ENCODE measurements at places on chromosomes 3 and 15.

DNA sequence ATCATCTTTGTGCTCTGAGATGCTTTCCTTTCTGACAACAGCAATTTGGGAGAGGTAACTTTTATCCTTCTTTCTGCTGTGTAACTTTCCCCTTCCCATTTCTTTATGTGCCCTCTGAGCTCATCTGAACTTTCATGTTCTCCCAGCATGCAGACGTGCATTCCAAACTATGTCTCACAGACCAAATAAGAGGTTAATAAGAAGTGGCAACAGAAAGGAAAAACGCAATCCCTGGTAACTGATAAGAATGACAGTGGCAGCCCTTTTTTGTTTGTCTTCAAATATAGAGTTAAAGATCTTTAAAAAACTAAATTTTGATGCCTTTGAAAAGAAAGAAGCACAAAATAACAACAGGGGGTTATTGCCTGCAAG is 533.4 kb downstream of the FOXP1 start:
- DNase-seq, result no peak

GRCh38 chr15:62071711-62072308 is 5.0 kb downstream of the C2CD4A start:
- peak; percentile 7 for DNase-seq

DNA sequence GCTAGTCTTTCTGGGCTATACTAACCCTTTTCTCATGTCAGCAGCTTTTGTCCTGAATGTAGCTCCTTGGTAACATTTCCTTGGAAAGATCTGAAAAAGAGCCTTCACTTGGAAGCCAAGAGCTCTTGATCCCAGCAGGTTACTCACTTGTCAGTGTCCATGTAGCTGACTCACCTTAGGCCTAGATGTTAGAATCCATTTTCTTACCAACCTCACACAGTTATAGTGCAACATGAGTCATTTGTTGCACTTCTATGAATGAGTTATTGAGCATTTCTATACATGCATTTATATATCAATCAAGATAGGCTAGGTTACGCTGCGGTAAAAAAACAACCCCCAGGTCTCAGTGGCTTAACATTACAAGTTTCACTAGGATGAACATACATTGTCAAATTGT is 106.8 kb upstream of the SLC7A14 start:
- DNase-seq, result no peak

DNA sequence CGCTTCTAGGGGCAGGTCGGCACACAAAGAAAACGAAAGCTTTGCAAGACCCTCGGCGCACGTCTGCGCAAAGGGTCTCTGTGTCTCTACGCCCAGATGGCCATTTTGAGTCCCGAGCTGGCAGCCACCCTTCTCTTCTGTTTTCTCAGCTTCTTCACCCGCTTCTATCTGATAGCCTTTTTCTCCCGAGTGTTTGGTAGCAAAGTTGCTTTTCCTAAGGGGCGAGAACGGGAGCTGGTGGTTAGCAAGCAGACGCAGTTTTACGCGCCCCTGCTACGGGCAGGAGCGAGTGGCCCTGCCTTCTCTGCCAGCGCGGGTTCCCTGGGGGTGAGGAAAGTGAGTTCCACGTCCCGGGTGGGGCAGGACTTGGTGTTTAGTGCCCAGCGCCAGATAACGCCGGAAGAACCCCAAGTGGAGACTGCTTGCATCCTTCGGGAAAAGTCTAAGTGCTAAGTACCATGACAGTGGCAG is 2.9 kb upstream of the MKRN2 start:
- DNase-seq, result no peak

GRCh38 chr15:99764522-99764921 is 31.3 kb upstream of the LYSMD4 start:
- no peak for DNase-seq

- DNase-seq, result no peak
Measured at GRCh38 chr3:153855772-153856171, 265.4 kb upstream of the ARHGEF26 start.

GRCh38 chr3:88616413-88616812 is 466.7 kb downstream of the C3orf38 start:
- no peak for DNase-seq

GRCh38 chr3:152096280-152096906 is 172.3 kb upstream of the MBNL1 start:
- DNase-seq, result no peak

GRCh38 chr15:100330221-100330620 is 11.6 kb downstream of the ADAMTS17 start:
- no peak for DNase-seq

DNA sequence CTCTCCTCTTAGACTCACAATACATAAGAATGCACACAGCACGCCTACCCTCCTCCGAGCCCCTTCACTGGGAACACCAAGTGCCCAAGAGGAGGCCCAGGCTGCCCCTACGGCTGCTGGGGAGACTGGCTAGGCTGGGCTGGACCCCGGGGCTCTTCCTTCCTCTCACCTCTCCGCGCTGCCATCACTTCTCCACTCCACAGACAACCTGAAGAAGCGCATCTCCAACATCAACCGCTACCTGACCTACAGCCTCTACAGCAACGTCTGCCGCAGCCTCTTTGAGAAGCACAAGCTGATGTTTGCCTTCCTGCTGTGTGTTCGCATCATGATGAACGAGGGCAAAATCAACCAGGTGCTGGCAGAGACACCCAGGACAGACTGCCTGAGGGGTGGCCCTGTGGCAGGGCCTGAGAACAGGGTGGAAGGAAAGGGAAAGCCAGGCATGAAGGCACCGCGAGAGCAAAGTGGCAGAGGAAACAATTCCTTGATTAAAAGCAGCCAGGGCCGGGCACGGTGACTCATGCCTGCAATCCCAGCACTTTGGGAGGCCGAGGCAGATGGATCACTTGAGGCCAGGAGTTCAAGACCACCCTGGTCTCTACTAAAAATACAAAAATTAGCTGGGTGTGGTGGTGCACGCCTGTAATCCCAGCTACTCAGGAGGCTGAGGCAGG is 51.6 kb downstream of the SEMA3G start:
- DNase-seq, result no peak

DNA sequence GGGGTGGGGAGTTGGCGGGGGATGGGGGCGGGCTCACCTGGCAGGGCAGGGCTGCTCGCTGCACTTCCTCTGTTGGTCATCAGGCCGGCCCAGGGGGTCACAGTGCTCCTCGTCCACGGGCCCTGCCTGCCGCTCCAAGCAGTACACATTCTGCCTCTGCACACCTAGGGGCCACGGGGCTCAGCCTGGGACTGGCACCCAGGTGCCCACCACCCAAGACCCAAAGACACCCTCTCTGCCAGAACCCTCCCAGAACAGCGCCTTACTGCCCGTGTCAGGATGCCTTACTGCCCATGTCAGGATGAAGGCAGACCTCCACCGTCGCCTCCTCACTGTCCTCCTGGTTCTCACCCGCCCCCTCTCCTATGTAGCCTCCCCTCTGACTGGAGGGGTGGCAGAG is 43.2 kb downstream of the ADAMTS7 start:
- no peak for DNase-seq

DNA sequence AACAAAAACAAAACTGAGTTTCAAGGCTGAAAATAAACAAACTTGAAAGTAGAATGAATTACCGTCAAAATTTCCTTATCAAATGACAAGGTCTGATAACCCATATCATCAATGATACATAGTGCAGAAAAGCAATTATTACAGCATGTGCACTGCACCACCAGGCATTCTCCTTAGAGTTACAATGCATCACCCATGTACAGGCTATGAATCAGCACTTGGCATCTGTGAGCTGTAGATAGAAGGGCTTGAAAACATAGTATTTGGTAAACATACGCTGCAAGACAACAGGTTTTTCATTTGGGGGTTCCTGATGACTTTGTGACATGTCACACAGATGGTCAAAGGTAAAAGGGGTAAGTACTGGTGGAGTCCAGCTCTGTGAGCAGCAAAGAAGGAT is 265.1 kb downstream of the CTNNB1 start:
- no peak for DNase-seq

DNA sequence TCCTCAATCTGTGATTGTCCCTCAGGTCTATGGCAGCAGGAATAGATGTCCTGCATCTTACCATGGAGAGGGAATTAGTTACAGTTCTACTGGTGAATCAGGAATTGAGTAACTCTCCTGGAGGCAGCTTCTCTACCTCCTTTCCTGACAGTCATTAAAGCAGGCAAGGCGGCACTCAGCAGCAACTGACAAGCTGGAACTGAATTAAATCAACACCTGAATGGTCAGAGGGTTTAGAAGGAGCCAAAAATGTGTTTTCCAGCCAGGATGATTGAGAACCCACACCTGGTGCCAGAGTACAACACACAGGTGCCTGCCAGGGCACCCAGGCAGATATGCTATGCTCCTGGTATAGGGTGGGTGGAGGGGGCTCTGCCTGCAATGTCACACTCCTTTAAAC is 43.1 kb upstream of the TIPARP start:
- DNase-seq, result no peak

- DNase-seq, result no peak
Measured at GRCh38 chr15:64535460-64536243, 75.3 kb downstream of the ZNF609 start.

GRCh38 chr3:105414841-105415240 is 48.1 kb downstream of the ALCAM start:
- DNase-seq, result no peak

GRCh38 chr15:88908697-88909621 is 4.2 kb downstream of the MFGE8 start:
- DNase-seq, result no peak

DNA sequence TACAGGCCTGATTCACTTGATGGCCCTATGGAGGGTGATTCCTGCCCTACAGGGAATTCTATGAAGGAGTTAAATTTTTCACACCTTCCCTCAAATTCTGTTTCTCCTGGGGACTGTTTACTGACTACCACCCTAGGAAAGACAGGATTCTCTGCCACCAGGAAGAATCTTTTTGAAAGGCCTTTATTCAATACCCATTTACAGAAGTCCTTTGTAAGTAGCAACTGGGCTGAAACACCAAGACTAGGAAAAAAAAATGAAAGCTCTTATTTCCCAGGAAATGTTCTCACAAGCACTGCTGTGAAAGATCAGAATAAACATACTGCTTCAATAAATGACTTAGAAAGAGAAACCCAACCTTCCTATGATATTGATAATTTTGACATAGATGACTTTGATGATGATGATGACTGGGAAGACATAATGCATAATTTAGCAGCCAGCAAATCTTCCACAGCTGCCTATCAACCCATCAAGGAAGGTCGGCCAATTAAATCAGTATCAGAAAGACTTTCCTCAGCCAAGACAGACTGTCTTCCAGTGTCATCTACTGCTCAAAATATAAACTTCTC is 43.6 kb downstream of the BLM start:
- DNase-seq, result no peak

- no peak for DNase-seq
Measured at GRCh38 chr3:188689101-188689574, 482.6 kb upstream of the TPRG1 start.

DNA sequence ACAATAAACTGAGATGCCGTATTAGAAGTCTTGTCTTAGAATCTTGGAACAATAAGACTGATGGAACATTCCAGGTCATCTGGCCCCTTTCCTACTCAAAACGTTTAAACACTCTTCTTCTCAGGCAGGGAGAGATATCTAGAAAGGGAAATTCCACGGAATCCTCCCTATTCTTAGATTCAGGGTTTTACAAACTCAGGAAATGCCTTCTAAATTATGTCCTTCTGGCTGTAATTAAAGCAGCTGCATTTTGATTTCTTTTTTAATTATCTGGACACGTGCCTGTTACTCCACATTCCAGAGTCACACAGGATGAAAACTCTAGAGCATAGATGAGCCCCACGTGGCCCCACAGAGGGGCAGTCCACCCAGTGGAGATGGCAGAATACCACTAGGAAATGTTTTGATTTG is 41.5 kb upstream of the MTMR10 start:
- no peak for DNase-seq

Data from GM12891 (cell line).